Hepatocyte (in vitro differentiated cells): ENCODE measurements at places on chromosomes 7 and 10.
A peak's percentile ranks its signal among the peaks of the same experiment; 100 is the strongest.

DNA sequence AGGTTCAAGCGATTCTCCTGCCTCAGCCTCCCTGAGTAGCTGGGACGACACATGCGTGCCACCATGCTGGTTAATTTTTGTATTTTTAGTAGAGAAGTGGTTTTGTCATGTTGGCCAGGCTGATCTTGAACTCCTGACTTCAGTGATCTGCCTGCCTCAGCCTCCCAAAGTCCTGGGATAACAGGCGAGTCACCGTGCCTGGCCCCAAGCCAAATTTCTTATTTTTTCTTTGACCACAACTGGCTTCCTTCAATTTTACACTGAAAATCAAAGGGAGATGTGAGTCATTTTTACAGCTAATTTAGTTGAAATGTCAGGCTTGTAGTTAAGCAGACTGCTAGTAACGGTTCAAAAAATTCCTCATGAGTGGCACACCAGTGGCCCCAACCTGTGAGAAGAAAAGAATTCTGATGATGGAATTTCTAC, 7.8 kb downstream of the RNF216 start:
- DNase-seq = peak; percentile 50

DNA sequence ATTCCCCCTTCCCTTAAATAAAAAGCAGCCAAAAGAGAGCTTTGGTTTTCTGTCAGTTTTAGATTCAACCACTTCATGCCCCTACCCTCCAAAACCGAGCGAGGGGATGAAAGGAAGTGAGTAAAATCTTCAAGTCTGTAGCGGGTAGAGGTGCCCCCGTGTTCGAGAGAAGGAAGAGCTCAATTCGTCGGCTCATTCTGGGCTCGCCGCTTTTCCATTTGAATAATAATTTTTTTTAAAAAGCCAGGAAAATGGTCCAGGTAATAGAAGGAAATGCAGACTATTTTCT, 436.2 kb upstream of the GALNT17 start:
- no peak for DNase-seq

DNA sequence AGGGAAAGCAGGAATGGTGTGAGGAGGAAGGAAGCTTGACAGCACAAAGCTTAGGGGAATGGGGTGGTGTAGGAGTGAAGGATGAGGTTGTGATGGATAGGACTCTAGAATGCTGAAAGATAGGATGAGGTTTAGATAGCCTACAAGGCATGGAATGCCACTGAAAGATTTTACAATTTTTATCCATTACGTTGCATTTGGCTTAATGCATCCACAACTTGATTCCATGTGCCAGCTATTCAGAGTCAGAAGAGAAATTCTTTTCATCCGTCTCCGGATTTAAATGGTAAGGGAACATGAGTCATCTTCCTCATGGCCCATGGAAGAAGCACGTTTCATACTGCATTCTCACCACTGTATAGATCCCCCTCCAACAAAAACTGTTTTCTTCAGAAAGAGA, 212.4 kb upstream of the BMPER start:
- DNase-seq = no peak

GRCh38 chr7:26317211-26317610, 25.5 kb downstream of the SNX10 start:
- no peak for DNase-seq

DNA sequence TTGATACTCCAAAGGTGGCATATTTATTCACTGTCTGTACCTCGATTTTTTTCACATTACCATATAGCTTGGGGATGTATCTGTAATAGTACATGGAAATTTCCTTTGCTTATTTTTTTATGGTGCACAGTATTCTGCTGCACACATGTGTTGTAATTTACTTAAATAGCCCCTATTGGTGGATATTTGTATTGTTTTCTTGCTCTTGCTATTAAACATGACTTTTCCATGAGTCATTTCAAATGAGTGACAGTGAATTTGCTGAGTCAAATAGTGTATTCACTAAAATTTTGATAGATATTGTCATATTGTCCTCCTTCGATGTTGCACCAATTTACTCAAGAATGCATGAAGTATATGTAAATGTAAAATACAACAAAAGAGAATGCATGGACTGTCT, 122.7 kb upstream of the STEAP4 start:
- no peak for DNase-seq

GRCh38 chr7:21947946-21948345, 2.2 kb upstream of the CDCA7L start:
- DNase-seq = no peak

- peak; percentile 70 for DNase-seq
Observed at GRCh38 chr10:17276756-17277424, 48.8 kb downstream of the VIM start.

GRCh38 chr10:44284198-44285084, 100.5 kb downstream of the CXCL12 start:
- no peak for DNase-seq

DNA sequence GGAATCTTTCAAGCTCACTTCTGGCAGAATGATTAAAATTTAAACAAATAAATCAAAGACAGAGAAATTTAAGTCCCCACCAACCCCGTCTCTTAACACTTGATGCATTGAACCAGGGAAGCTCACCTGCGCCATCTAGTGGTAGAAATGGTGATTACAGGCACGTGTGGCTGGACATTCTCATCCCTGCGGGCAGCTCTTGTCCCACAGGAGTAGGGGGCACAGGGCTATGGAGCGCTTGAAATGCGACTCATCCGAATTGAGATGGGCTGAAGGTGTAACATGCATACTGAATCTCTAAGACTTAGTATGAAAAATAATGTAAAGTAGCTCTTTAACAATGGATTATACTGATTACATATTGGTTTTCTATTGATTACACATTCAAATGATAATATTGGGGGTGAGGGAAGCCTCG, 24.8 kb upstream of the SLIT1 start:
- peak; percentile 73 for DNase-seq

DNA sequence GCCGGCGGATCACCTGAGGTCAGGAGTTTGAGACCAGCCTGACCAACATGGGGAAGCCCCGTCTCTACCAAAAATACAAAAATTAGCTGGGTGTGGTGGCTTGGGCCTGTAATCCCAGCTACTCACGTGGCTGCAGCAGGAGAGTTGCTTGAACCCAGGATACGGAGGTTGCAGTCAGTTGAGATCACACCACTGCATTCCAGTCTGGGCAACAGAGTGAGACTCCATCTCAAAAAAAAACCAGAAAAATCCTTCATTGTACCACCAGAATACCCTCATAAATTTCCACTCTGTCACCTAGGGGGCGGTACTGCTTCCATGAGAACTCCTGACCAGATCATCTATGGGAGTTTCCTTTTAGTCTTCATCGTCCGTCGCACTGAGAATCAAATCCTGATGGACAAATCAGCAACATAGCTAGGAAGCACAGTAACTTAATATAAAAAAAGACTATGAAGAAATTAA, 225.8 kb upstream of the KLF14 start:
- no peak for DNase-seq

DNA sequence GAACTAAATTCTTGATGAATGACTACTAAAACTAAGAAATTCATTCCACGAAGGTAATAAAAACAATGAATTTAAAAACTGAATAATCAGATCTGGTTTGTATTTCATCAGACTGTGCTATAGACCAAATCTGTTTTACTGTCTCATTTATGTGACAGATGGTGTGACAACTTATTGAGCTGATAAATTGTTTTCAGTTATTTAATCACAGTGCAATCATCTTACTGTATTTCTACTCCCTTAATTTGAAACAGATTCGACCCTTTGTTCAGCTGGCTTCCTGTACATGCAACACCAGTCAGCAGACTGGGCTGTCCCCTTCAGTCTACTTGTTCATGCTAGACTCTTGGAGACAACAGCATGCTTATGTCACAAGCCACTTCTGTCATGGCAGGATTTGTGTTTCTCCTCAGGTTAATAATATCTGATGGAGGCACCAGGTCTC, 150.9 kb downstream of the MBL2 start:
- no peak for DNase-seq

- no peak for DNase-seq
Observed at GRCh38 chr10:69807696-69808095, 6.0 kb downstream of the COL13A1 start.

DNA sequence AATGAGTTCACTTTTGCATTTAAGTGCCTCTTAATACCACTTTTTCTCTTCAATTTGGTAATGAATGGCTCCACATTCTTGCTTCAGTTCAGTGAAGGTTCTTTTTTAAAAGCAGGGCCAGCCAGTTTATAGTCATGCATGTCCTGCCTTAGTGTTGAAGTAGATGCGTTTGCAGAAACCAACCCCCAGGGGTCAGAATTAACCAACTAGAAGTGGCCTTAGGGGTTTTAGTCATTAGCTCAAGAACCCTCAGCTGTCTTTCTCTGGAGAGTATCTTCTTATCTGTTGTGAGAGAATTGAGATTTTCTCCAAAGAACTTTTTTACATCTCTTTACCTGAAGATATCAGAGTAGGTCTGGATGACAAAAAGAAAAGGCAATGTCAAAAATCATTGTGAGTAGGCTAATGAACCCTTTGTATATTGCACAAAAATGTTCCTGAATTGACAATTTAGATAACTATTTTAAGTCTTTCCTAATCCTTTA, 82.2 kb downstream of the PIK3CG start:
- peak; percentile 77 for DNase-seq
